ENCODE measurements at places on chromosomes 12 and 14. TPM values are rescaled to one million over a fixed set of nuclear protein-coding genes. Genes with fewer than 3 reads are reported as not detected.

SLCO1B1 gene
- not detected for polyA plus RNA-seq

DLK1 gene
- not detected for polyA plus RNA-seq

TBX3 gene
- not detected for polyA plus RNA-seq

RAPGEF3 gene
- polyA plus RNA-seq = 0.08 TPM

SERPINA9 gene
- not detected for polyA plus RNA-seq

RNASE1 gene
- not detected for polyA plus RNA-seq

TAMALIN gene
- polyA plus RNA-seq = 2.6 TPM

IGF1 gene
- not detected for polyA plus RNA-seq

SDR9C7 gene
- not detected for polyA plus RNA-seq

ALX1 gene
- not detected for polyA plus RNA-seq

ACOT4 gene
- polyA plus RNA-seq = 4.0 TPM

RHOJ gene
- not detected for polyA plus RNA-seq

TAS2R13 gene
- polyA plus RNA-seq = not detected

VSIG10 gene
- polyA plus RNA-seq = 2.0 TPM

WNT5B gene
- not detected for polyA plus RNA-seq

IL31 gene
- not detected for polyA plus RNA-seq

LAG3 gene
- 0.59 TPM for polyA plus RNA-seq

CEP170B gene
- 0.05 TPM for polyA plus RNA-seq

REP15 gene
- polyA plus RNA-seq = not detected

FLRT2 gene
- not detected for polyA plus RNA-seq

LALBA gene
- not detected for polyA plus RNA-seq

Data from naive thymus-derived CD8-positive, alpha-beta T cell (primary cell).